ENCODE measurements at places on chromosomes 4 and X.

GRCh38 chr4:73668782-73669201 lies 48.6 kb upstream of the RASSF6 start:
- no peak for DNase-seq

DNA sequence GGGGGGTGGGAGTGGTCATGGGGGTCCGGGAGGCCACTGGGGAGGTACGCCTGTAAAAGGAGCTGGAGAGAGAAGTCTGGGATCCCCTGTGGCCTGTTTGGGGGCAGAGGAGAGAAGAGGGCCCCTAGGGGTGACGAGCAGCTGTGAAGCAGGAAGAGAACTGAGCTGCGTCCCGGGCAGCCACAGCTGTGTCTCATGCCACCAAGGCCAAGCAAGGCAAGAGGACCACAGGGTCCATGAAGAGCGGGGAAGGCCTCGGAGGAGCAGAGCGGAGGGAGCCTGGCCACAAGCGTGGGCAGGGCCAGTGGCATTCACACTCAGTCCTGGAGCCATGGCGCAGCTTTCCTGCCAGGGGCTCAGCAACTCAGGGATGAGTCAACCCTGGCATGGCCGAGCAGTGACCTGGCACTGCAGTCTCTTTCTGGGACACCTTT lies 13.6 kb upstream of the NAT8L start:
- no peak for DNase-seq

DNA sequence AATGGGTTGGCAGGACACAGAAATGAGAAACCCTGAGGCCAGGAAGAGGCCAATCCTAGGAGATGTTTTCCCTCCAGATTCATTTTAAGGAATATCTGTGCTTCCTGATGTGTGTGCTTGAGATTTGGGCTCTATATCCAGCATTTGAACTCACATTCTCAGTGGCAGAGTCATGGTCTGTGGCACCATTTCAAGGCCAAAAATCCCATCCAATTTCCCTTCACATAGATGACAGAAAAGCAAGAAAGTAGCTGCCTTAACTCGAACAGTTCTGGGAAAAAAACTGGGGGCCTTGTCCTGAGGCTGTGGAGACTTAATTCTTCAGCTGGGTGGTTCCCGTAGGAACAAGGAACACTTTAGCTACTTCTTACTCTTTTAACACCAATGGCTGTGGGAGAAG lies 27.4 kb downstream of the TAF7L start:
- DNase-seq: no peak

DNA sequence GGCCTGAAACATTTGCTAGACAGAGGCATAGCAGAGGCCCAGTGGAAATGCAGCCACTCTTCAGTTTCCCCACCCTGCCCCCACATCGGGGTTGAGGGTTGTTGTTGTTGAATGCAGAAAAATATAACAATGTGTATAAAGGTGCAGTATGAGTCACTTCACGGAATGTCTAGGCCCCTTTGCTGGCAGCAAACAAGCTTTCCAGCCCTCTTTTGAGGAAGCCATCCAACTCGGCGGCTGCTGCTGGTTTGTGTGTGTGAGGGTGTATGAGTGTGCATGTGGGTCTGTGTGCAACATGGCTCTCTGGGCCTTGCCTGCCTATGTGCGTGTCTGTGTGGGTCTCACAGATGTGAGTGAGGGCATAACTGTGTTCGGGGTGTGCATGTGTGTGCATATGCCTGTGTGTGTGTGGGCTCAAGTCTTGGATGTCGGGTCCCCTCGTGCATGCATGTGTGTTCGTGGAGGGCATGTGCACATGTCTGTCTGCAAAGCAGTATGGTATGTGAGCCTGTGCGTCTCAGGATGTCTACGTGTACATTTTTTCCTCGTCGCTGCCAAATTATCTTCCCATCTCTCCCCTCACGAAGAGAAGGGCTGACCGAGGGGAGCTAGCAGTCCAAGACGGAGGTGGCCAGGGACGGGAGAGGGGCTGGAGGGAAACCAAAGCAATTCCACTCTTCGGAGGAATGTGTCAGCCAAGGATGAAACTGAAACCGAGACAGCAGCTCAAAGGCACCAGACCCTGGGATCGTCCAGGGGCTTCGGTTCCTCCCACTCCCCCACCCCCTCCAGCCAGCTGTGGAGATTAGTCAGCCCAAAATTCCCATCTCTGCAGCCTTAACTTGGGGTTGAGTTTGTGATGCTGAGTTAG lies 8.4 kb upstream of the ELF4 start:
- no peak for DNase-seq

DNA sequence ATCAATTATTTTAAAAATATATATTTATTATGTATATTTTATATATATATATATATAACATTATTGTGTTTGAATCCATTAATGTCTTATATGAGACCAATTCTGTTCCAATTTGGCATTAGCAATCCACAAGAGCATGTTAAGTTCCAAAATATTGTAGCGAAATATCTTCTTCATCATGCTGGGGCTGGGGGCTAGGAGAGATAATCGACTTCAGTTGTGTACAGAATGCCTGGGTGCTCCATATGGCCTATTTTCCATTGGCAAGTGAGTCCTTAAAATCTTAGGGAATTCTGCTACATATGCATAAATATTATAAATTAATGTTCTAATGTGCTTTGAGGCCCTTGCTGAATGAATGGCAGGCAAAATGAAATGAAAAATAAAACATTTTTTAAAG lies 117.7 kb downstream of the PCDH7 start:
- DNase-seq: no peak

- DNase-seq: no peak
These were observed 190.2 kb downstream of the DCLK2 start for GRCh38 chr4:150268444-150268843.

DNA sequence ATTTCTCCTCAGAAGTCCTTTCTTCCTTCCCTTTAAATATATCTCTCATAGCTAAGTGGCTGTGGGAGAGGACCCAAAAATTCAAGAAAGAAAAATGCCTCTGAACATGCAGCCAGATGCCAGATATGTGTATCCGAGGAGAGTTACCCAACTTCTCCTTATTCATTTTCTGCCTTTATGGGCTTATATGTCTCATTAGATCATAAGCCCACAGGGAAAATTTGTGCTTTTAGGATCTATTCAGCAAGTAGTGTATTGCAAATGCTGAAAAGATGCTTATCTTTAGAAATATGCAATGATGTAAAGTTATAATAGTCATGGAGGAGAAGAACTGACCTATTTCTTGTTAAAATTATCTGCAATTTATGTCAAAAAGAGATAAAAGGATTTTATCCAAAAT lies 371.8 kb upstream of the NOCT start:
- DNase-seq: no peak

- no peak for DNase-seq
These were observed 88.9 kb upstream of the FAT4 start for GRCh38 chr4:125225806-125226205.

GRCh38 chr4:95984081-95984480 lies 144.2 kb downstream of the PDHA2 start:
- DNase-seq: no peak

GRCh38 chr4:183504930-183505610 lies at the start of gene ING2:
TSS of gene ING2 (plus strand) at chr4:183505058. CDS start at chr4:183505196, 138 bp downstream.
- no peak for DNase-seq

GRCh38 chr4:21884615-21885014 lies 64.0 kb downstream of the KCNIP4 start:
- DNase-seq: no peak

DNA sequence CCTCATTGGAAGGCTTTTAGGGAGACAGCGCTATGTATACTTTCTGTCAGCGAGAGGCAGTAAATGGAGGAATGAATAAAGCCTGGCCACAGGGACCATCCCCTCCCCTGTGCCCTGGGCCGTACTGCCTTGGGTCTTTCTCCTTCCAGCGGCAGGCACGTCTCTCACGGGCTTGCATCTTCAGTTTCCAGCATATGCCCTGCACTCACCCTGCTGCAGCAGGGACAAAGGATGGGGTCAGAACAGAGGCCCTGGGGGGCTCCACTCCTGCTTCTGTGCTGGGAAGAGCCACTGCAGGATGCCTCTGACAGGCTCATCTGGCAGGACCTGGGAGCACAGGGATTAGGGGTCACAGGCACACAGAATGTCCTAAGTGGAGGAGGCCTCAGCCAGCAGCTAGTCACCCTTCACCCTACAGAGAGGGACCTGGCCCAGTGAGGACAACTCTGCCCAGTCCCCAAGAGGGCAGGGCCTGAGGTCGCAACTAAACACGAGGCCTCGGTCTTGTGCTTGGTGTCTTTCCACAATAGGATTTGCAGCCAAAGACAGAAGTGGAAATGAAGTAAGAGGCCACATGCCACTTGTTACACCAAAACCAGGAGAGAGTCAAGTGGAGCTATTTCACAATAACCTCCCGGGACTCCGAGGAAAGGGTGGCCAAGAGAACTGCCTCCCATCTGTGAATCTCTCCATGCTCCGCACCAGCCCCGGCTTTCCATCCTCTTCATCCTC lies 150.8 kb downstream of the AFAP1 start:
- DNase-seq: no peak

DNA sequence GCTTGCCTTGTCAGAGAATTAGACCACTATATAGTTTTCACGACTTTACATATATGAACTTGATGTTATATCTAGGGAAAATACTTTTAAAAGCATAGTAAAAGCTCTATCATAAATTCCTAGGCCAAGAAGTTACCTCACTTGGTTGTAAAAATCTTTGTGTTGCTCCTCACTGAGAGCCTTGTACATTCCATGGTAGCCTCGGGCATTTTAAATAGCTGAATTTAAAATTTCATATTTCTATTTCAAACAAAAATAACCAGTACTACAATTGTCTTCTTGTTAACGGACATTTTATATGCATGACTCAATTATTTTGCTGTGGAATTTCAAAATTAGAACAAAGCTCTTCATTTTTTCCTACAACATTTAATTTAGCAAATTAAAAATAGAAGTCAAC lies 107.6 kb downstream of the MID1 start:
- no peak for DNase-seq

DNA sequence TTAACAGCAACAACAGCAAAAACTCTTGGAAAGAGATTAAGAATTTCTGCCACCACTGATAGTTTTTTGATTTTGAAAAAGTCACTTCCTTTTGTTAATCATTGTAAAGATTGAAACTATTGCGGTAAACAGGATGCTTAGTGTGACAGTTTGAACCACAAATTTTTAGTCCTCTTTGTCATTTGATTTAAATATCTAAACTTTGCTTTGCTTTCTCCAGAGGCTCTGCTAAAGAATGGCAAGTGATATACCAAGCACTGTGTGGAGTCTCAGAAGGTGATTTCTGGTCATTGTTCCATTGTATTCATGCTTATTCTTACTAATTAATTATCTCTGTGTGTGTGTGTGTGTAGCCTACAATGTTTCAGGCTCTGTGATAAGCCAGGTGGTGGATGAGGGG lies 155.6 kb downstream of the BMPR1B start:
- DNase-seq: no peak

DNA sequence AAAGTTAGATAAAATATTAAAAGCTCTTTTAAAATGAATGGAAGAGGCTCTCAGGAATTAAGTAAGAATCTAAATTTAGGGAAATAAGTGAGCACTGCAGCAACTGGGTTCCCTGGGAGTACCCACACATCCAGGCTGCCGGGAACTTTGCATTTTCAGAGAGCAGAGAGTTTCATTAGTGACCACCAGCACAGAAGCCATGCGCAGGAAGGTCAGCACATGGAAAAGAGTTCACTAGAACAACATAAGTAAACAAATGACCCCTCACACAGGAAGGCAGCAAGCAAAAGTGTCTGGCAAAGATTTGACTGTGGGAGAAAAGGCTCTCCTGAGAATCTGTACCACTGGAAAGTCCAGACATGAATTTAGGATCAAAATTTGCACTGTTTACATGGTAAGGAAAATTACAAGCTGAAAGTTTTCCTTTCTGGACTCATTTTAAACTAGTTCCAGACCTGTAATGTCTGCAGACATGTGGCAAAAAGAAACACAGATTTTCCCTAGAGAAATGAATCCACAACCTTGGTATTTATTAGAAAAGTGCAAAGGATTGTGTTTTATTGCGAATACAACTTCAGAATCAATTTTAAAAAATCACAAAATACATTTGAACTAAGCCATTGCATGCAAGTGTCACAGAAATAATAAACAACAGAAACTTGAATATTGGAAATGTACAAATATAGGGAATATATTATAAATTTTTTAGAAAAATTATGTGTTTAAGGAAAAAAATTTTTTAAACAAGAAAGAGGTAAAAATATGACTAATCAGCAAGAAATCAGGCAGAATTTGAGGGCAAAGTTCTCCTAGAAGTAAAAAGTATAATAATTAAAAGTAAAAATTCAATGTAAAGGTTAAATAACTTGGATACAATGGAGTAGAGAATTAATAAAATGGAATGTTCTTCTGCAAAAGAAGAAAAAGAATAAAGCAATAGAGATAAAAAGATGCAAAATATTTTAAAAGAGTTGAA lies 18.4 kb upstream of the MYOZ2 start:
- DNase-seq: no peak

DNA sequence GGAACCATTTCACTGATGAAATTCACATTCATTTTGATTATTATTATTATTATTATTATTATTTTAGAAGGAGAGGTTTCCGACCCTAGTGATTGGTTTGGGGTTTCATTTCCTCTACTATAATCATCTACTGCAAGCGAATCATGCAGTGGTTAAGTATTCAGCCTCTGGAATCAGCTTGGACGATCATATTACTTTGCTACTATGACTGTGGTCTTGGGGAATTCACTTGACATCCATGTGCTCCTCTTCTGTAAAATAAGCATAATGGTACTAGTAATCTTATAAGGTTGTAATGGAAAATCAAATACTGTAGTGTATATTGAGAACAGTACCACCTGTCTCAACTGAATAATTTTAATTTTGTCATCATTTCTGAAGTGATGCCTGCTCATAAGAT lies 132.1 kb upstream of the SLC4A4 start:
- DNase-seq: no peak

- no peak for DNase-seq
These were observed 561 bp downstream of the IRAK1 start for GRCh38 chrX:154019061-154019621.

GRCh38 chrX:41543668-41544067 lies 96.5 kb downstream of the NYX start:
- DNase-seq: no peak

DNA sequence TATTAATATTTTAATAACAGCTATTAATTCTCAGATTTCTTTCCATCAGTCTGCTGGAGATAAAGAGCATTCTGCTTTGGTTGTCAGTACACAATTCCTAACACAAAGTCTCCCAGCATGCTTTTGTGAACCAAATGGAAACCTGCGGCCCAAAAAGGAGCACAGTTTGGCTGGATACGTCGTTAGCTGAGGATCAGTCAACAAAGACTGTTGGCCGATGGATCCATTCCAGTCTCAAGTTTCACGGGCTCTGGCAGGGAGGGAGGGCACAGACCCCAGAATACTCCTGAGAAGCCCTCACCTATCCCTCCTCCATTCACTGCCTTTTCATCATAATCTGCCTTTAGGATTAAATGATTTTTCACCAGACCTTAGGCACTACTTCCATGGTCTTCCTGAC lies 26.3 kb upstream of the PRSS48 start:
- no peak for DNase-seq

DNA sequence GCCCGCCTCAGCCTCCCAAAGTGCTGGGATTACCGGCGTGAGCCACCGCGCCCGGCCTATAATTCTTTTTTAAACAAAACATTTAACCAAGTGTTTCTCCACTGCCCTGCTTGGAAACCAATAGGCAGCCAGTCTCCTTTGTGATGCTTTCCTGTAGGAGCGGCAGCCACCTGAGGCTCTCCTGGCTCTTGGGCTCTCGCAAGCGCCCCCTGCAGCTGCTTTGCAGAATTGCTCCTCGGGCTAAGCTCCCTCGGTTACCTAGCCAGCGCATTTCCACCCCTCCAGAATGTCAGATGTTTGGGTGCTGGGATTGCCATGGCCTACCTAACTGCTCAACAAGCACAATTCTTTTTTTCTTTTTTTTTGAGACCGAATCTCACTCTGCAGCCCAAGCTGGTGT lies 7.7 kb downstream of the S100P start:
- DNase-seq: no peak

GRCh38 chr4:94305466-94306225 lies 37.0 kb downstream of the HPGDS start:
- DNase-seq: no peak
